Stromal cell of bone marrow (primary cell): ENCODE measurements at places on chromosomes 1 and 21.

DNA sequence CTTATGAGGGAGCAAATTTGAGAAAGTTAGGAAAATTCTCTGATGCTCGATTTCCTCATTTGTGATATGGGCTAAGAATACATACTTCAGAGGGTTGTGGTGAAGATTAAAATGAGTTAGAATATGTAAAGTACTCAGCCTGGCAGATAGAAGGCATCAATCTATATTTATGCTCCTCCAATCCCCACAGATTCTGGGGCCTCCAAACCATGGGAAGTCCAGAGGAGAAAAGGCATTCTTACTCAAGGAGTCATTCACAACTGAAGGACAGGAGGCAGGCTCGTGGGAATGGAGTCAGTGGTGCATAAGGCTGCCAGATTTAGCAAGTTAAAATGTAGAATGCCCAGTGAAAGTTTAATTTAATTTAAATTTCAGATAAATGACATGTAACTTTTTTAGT, 330.0 kb upstream of the POU3F1 start:
- DNase-seq, result no peak

DNA sequence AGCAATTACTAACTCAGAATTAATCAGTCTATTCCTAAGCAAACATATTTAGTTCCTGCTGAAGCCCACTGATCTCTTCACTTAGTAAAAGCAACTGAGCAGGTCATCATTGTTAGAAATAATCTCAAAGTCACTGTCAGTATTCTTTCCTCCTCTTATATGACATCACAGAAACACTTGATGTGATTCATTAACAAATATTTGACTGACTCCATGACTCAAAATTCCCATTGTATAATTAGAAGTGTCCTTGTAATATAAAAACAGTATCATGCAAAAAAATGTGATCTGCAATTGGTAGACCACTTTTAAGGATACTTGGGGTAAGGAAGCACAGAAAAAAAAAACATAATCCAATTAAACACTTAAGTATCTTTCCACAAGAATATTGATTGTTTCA, 194.4 kb downstream of the DPYD start:
- DNase-seq, result no peak

- no peak for DNase-seq
Measured at GRCh38 chr21:32356874-32357395, 35.9 kb downstream of the URB1 start.

- DNase-seq, result peak; percentile 9
Measured at GRCh38 chr1:44605914-44606615, 68.2 kb downstream of the TMEM53 start.

GRCh38 chr1:164563721-164564360, 4.9 kb downstream of the PBX1 start:
- no peak for DNase-seq

- DNase-seq, result no peak
Measured at GRCh38 chr1:68269637-68270430, 37.5 kb upstream of the WLS start.

DNA sequence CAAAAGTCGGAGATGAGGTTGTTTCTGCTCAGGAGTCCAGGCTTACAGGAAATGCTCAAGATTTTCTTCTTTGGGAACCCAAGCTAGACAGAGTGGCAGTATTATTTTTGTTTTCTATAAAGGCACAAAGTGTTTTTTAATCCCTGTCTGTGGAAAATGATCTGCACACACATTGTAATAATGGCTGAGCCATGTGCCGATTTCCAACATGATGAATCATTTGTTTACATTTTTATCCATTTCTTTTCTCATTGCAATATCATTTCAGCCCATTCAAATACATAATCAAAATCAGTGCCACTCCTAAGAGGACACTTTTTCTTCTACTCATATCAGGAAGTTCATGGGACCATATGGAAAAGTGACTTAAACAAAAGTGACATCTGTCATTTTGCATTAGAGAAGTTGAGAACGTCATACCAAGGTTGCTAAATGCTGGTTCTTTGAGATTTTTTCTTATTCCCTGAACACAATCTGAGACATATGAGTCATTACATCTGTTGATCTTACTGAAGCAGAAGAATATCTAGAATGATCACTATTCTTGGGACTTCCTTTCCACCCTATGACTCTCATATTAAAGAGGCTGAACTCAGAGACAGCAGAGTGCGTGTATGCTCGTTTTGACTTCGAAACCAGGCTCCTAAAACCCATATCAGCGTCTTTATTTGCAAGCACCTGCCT, 44.9 kb downstream of the ACTA1 start:
- DNase-seq, result peak; percentile 15

- no peak for DNase-seq
Measured at GRCh38 chr1:55210990-55211801, 4.0 kb downstream of the USP24 start.

DNA sequence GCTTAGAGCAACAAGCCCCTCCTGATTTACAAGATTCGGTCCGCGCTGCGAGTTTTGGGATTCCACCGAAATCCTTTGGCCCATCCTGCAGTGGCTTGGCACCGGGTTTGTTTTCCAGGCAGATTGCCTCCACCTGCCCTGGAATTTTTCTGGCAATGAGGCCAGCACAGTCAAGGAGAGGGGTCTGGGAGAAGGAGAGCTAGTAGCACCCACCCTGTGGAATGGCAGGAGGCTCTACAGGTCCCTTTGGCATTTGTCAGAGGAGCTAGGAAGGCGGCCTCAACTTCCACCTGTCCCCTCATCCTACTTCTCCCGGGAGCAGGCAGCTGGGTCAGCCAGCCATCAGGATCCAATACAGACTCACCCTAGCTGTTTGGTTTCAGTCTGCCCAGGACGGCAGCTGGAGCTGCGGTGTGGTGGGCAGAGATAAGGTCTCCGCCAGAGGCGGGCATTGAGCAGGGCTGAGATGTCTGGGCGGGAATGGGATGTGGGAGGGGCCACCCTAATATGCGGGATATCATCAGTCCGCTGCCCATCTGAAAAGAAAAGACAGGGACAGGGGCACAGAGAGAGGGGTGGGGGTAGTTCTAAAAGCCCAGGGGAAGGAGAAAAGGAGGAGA, 37.8 kb upstream of the PRELP start:
- no peak for DNase-seq

DNA sequence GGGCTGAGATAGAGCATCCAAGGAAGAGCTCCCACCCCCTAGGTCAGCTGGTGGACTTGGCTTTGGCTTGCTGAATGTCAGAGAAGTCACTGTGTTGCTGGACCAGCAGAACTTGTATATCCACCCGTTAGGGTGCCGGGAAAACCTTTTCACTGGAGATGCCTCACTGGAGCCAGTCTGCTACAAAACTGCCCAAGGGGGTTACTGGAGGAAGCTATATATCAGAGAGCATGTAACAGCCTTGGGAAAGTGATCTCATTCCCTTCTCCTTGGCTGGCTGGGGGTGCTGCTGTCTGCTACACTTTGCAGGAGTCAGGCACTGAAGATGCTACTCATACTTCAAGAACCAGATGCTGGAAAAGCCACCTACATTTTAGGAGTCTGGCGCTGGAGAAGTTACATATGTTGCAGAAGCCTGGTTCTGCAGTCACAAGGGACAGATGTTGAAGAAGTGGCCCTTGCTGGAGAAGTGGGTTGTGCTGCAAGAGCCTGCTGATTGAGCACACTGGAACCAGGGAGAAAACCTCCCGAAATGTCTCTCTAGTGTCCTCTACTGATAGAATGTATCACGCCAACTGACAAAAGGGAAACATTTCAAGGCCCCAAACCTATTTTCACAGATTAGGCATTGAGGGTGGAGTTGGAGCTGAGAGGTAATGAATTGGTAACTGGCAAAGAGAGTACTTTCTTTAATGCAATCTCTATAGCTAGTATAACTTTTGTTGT, 250.6 kb downstream of the SPATA17 start:
- peak; percentile 22 for DNase-seq

DNA sequence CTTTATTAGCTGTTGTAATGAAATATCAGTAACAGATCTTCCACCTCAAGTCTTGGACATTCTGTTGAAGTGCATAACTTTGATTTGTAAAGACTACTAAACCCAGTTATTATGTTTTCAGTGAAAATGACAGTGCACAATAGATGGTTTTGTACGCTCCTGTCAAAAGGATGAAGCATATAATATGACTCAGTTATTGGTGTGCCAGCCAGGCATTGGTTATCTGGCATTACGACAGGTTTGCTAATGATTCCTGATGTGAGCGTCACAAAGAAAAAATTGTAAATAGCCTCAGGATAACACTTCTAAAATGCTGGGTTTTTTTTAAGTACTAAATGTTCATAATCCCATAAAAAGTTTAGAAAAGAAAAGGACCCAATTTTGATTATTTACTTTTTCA, 147.9 kb downstream of the MAGI3 start:
- no peak for DNase-seq

DNA sequence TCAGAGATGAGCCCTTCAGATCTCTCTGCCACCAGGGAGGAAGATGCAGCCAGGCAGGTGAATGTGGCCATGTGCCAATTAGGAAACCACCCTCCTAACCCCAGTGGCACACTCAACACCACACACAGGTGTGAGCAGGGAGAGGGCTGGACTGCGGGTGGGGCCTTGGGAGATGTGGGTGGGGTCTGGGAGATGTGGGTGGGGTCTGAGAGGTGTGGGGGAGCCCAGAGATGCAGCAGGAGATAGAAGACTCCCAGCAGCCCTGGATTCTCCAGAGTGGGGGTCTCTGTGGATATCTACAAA, 43.2 kb upstream of the COL6A1 start:
- DNase-seq, result no peak

DNA sequence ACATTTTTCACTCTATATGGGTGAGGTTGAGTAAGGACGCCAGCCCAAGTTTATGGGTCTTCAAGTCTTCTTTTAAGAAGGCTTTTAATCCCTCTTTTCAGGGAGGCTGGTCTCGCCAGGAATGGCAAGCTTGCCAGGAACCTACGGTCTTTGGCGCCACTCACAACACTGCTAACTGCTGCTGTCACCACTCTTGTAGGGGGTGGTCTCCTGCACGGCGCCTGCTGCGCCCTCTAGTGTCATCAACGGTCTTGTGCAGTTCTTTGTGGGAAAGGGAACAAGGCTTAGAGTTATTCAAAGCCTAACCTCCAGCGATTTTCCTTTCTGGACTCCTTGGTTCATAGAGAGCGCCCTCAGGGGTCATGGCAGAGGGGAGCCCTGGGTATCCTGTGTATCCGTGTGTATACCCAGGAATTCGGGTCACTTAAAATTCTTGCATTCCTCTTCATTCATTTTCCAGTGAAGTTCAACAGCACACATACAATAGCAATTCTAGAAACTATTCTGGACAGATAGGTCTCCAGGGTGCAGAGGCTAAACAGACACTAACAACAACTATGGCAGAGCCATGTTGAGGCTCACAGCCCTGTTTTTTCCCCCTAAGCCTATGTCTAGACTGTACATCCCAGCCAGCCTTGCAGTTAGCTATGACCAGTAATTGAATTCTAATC, 392.8 kb upstream of the CAMK1G start:
- DNase-seq, result no peak

DNA sequence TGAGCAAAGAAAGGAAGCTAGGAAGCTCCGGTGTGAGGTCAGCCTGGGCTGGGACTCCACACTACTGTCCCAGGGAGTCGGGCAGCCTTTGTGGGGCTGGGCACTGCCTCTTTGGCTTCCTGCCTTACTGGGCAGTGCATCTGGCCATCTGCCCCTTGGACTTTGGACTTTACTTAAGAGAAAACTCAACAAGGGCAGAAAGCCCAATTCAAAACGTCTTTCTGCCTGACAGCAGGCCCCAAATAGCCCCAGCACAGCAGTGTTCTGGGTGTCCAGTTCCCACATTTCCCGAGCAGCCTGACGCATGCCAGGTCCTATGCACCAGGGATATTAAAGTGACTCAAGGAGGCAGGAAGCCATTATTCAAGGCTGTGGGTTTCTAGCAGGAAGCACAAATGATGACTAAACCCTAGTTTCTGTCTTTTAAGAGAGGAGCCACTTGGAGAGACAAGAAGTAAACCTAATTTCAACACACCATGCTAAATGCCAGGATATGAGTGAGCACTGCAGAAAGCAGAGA, 37.9 kb upstream of the EDEM3 start:
- peak; percentile 99 for DNase-seq

- no peak for DNase-seq
Measured at GRCh38 chr1:53400761-53401674, 58.2 kb upstream of the DMRTB1 start.

- no peak for DNase-seq
Measured at GRCh38 chr1:87464022-87464490, 135.4 kb downstream of the LMO4 start.

DNA sequence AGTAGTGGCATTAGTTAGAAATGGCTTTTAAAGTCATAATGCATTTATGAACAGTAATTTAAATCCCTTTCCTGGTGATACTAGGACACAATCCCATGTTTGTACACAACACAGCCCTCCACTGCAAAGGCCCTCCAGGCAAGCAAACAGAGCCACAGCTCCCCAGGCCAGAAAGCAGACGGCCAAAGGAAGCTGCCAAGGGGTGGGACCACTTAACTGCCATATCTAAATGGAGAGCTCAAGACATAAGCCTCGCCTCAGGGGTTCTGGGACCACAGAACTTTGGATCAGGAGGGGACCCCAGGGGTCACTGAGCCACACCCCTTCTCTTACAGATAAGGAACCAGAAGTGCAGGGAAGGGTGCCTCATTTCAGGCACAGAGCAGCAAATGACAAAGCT, 189.7 kb downstream of the KCNH1 start:
- DNase-seq, result no peak

GRCh38 chr1:147570907-147571306, 29.6 kb downstream of the BCL9 start:
- DNase-seq, result no peak

- DNase-seq, result no peak
Measured at GRCh38 chr1:20089328-20090077, 19.5 kb downstream of the PLA2G5 start.

DNA sequence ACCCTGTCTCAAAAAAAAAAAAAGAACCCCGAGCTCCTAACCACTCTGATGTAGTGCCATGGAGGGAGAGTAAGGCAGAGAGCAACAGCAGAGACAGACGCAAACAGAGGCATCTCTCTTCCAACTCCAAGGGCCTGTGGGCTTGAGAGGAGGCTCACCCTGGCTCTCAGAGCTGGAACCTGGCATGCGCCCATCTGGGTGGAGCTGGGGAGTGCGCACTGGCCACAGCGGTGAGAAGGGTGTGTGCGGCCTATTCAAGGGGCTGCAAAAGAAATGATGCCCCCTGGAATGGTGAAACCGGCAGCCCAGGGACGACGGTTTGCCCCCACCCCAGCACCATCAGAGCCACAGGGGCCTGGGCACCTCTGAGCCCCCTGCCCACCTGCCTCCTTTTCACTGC, 17.6 kb downstream of the COL8A2 start:
- no peak for DNase-seq

- DNase-seq, result no peak
Measured at GRCh38 chr1:32806910-32807523, 10.1 kb downstream of the YARS1 start.

- no peak for DNase-seq
Measured at GRCh38 chr1:201945157-201945556, 1.2 kb downstream of the LMOD1 start.
